Esophagus muscularis mucosa (tissue), 4 donors: ENCODE measurements at places on chromosomes 6 and 20. TPM values are rescaled to one million over a fixed set of nuclear protein-coding genes. Genes with fewer than 3 reads are reported as not detected.

Gene MUC21
- 2.1 TPM for total RNA-seq

Gene NKAPL
- 2.8 TPM for total RNA-seq

Gene NAPB
- 18.7 TPM for total RNA-seq

Gene TTLL9
- 0.17 TPM for total RNA-seq

Gene ZNF512B
- total RNA-seq = 8.8 TPM

Gene SCRT2
- total RNA-seq = not detected

Gene MOG
- total RNA-seq = not detected

Gene TSBP1
- not detected for total RNA-seq

Gene ABHD16B
- not detected for total RNA-seq

Gene CAGE1
- not detected for total RNA-seq

- no peak overlapping the region for H3K27ac ChIP-seq
- H3K4me3 ChIP-seq = no peak overlapping the region
- H3K36me3 ChIP-seq = no peaks in the 10 kb centered on the region
- DNase-seq = no peak
- H3K4me1 ChIP-seq = peaks cover 19% of the 10 kb centered on the region
These were observed 124.0 kb downstream of the PXDC1 start for GRCh38 chr6:3627501-3627900.

DNA sequence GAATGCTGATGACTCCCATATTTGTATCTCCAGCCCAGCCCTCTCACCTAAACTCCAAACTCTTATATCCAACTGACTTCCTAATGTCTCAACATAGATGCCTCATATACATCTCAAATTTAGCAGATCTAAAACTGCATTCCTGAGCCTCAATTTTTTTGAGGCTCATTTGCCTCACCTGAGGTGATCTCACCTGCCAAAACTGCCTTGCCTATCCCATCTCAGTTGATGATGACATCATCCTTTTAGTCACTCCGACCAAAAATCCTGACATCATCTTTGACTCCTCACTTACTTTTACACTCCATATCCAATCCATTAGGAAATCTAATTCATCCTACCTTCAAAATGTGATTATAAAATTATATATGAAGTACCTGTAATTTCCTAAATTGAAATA, 25.6 kb upstream of the SLPI start:
- peaks cover 28% of the 10 kb centered on the region for H3K27me3 ChIP-seq
- H3K27ac ChIP-seq = no peak overlapping the region
- no peaks in the 10 kb centered on the region for H3K36me3 ChIP-seq
- H3K4me1 ChIP-seq = no peaks in the 10 kb centered on the region

- no peak overlapping the region for H3K4me3 ChIP-seq
- no peaks in the 10 kb centered on the region for H3K36me3 ChIP-seq
- H3K4me1 ChIP-seq = peaks cover 70% of the 10 kb centered on the region
- no peak for DNase-seq
- no peaks in the 10 kb centered on the region for H3K27me3 ChIP-seq
These were observed 21.9 kb downstream of the ATXN1 start for GRCh38 chr6:16739329-16739801.

DNA sequence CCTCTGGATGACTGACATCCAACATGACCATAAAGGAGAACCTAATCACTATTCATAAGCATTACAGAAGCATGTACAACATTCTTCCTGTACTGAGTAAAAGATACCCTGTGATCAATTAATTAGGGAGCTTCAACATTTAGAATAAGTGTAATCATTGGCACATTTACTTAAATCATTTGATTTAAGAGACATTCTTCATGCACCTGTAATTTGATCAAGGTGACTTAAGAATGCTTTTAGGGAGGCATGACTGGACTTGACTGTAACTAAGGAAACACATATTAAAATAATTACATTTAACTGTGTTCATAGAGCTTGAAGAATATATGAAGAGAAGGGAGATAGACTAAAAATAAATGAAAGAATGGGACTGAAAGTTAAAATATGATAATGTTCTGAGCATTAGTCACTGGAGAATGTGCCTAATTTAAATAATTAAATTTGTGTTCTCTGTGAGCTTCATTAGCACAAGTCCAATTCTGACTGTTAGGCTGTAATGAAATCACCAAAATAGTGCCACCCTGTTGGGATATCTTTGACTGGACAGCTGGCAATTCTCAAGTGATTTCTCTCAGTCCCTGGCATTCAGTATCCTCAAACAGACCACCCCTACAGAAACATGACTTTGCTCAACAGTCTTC, 295.5 kb upstream of the ADGRB3 start:
- H3K36me3 ChIP-seq = no peaks in the 10 kb centered on the region
- H3K27me3 ChIP-seq = no peaks in the 10 kb centered on the region
- no peak overlapping the region for H3K27ac ChIP-seq
- H3K4me1 ChIP-seq = no peaks in the 10 kb centered on the region
- no peak overlapping the region for H3K4me3 ChIP-seq

DNA sequence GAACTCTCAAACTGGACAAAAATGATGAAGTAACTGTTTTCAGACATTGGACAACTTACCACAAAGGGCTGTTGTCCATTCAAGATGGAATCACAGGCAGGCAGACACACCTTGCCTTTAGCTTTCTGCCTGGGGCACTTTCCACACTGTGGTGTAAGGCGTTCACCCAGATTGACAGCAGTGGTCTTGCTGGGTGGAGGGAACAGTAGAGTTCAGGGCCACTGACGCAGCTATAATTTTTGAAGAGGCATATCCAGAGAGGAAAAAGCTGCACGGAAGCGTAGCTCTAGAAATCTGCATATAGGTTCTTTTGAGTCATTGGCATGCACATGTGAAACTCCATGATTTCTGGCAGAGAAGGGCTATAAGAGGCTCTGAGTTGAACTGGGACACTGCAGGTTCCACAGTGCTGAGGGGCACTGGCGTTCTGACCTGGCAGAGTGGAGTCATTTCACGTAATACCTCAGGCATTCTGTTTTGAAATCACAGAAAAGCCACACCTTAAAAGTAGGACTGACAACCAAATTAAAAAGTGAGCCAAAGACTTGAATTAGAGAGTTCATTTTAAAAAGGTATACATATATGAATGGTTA, 105.0 kb upstream of the EDN1 start:
- DNase-seq = no peak
- no peaks in the 10 kb centered on the region for H3K4me1 ChIP-seq
- no peak overlapping the region for H3K27ac ChIP-seq
- H3K4me3 ChIP-seq = no peak overlapping the region

DNA sequence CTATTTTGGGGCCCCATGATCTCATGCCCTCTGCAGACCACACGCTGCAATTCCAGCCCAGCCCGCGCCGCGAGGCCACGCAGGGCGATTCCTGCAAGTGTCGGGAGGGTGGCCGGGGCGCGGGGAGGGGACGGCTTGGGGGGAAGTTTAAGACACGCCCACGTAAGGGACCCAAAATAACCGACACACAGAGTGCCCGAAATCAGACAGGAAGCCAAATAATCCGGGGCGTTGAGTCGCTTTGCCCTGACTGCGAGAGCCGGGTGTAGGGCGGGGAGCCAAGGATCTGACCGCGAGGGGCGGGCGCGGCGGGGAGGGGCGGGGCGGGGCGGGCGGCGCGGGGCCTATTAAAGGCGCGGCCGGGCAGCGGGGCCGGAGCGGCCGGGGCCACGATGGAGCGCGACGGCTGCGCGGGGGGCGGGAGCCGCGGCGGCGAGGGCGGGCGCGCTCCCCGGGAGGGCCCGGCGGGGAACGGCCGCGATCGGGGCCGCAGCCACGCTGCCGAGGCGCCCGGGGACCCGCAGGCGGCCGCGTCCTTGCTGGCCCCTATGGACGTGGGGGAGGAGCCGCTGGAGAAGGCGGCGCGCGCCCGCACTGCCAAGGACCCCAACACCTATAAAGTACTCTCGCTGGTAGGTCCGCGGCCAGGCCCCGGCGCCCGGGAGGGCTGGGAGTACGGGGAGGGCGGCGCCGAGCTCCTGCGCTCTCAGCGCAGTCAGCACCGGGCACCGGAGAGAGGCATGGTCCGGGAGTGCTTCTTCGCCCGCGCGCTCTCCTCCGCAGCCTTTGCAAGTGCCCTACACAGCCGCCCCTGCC, at the start of gene ENPP1:
Gene ENPP1 (plus strand): TSS at position 377 of the 816 bp plus-strand sequence. CDS start 16 bp downstream, at position 393.
- no peaks in the 10 kb centered on the region for H3K36me3 ChIP-seq
- peak within 1 kb of the TSS; percentile 82 for H3K27ac ChIP-seq
- H3K27me3 ChIP-seq = no peaks in the 10 kb centered on the region
- no peak for DNase-seq
- H3K4me3 ChIP-seq = peak within 1 kb of the TSS; percentile 74
- H3K4me1 ChIP-seq = peaks cover 10% of the 10 kb centered on the region

DNA sequence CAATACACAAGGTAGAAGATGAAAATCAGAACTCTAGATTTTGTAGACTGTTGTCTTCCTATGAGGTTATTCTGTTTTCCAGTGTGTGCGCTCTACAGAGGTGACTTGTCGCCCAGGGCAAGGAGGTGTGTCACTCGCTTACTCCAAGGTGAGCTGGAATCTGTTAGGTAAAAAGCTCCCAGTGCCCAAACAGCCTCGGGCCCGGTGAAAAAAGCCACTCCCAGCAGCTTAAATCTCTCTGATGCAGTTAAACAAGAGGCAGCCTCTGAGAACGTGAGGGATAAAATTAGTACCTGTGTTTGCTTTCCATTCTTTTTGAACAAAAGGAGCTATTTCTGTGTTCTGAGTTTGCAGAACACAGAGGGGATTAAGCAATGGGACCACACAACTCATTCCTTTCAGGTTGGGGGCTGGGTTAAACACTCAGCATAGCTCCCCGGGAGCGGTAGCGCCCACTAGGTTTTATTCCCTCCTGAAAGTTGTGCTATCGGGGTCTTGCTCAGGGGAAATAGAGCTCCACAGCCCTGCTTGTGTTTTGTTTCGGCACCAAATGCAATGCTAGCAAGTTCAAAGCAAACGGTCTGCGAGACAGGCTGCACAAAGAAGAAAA, 181.2 kb downstream of the FOXA2 start:
- H3K4me3 ChIP-seq = peak overlapping the region; percentile 33
- H3K36me3 ChIP-seq = no peaks in the 10 kb centered on the region
- no peak overlapping the region for H3K27ac ChIP-seq
- no peak for DNase-seq
- H3K4me1 ChIP-seq = peaks cover 18% of the 10 kb centered on the region

- no peak overlapping the region for H3K4me3 ChIP-seq
- no peak for DNase-seq
- H3K36me3 ChIP-seq = peaks cover 34% of the 10 kb centered on the region
These were observed 107.8 kb downstream of the ZFP64 start for GRCh38 chr20:52083627-52084232.

DNA sequence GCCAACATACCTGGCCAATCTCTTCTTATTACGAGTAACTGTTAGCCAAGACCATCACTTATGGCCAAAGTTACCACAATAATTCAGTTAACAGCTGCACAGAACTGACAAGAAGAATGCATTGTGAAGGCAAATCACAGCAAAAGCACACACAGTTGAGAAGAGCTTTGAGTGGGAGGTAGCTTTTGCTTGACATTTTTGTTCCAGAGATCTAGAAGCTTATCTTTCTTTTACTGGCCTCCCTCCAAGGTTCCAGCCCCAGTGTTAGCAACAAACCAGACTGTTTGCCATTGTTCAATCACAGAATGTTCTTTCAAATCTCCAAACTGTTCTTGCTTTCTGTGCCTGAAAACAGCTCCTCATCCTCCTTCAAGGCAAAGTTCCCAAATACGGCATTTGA, 35.9 kb upstream of the IRAK1BP1 start:
- H3K4me1 ChIP-seq = no peaks in the 10 kb centered on the region
- no peaks in the 10 kb centered on the region for H3K27me3 ChIP-seq
- DNase-seq = no peak
- no peaks in the 10 kb centered on the region for H3K36me3 ChIP-seq

DNA sequence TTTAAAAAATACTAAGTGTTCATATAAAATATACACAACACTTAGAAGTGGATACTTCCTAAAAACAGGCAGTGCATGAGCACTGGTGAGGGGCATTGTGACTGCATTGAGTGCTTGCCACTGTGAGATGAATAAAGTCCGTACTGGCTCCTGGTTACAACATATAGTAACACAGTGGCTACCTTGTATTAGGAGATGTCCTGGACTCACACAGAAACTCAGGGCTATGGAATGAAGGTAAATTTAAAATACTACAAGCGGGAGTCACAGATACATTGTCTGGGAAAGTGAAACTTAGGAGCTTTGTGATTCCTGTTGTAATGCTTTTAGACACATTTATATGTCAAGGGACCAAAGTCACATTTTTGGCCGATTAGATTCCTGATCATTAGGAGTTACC, 36.5 kb upstream of the HLA-G start:
- H3K27ac ChIP-seq = no peak overlapping the region
- peaks cover 19% of the 10 kb centered on the region for H3K4me1 ChIP-seq
- H3K4me3 ChIP-seq = no peak overlapping the region

- H3K36me3 ChIP-seq = no peaks in the 10 kb centered on the region
- no peak for DNase-seq
- H3K27ac ChIP-seq = no peak overlapping the region
These were observed 66.5 kb upstream of the SLC35F1 start for GRCh38 chr6:117840541-117840983.

- no peak overlapping the region for H3K4me3 ChIP-seq
- H3K27me3 ChIP-seq = no peaks in the 10 kb centered on the region
These were observed 123.9 kb downstream of the WDR27 start for GRCh38 chr6:169577974-169578373.

GRCh38 chr6:44511126-44511525, 123.6 kb downstream of the CDC5L start:
- peaks cover 5% of the 10 kb centered on the region for H3K4me1 ChIP-seq
- no peaks in the 10 kb centered on the region for H3K36me3 ChIP-seq
- DNase-seq = no peak
- H3K4me3 ChIP-seq = no peak overlapping the region
